ENCODE measurements at places on chromosomes 1 and 21.

GRCh38 chr1:210691039-210691610 is 362.4 kb downstream of the HHAT start:
- DNase-seq = no peak

GRCh38 chr1:205211839-205212536 is 486 bp upstream of the DSTYK start:
- no peak for DNase-seq

- no peak for DNase-seq
Measured at GRCh38 chr21:40436261-40436660, 410.7 kb downstream of the DSCAM start.

DNA sequence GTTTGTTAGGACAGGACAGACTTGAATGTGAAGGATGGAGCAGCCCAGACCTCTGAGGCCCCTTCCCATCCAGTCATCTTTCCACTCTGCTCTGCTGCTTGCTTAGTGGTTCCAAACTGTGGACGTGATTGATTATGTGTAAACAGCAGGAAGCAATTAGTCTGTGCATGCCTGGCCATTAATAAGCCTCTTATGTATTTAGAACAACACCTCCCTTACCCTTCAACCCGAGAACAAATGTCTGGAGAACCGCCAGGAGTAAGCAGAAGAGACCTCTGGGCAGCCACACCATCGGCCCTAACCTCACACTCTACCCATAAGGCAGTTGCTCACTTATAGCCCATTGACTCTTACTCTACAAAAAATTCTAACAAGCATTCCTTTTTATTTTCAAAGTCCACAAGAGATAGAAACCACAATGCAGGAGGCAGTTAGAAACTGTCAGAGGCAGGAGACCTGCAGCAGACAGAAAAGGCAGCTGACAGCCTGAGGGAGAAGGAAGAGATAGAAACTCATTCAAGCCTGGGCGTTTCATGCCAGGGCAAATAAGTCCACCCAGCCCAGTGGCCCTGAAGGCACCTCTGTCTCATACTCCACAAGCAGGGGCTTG is 5.8 kb upstream of the EPHA8 start:
- no peak for DNase-seq

GRCh38 chr1:1272341-1273208 is 1.1 kb downstream of the UBE2J2 start:
- DNase-seq = no peak

- DNase-seq = no peak
Measured at GRCh38 chr1:168079761-168080160, 57.0 kb downstream of the GPR161 start.

DNA sequence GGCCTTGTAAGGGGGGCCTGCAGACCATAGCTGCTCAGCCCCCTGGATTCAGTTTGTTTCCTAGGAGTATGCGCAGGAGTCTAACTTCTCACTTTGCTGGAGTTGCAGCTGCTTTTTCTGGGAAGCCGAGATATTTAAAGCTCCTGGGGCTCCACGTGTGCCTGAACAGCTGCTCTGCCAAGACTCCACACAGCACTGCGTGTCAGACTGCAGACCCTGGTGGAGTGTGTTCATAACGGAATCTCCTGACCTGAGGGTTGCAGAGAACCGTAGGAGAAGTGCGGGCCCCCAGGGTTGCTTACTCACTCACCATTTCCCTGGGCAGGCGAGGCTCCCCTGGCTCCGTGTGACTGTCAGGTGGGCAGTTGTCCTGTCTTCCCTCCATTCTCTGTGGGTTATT is 474.3 kb upstream of the TMPRSS15 start:
- DNase-seq = no peak

DNA sequence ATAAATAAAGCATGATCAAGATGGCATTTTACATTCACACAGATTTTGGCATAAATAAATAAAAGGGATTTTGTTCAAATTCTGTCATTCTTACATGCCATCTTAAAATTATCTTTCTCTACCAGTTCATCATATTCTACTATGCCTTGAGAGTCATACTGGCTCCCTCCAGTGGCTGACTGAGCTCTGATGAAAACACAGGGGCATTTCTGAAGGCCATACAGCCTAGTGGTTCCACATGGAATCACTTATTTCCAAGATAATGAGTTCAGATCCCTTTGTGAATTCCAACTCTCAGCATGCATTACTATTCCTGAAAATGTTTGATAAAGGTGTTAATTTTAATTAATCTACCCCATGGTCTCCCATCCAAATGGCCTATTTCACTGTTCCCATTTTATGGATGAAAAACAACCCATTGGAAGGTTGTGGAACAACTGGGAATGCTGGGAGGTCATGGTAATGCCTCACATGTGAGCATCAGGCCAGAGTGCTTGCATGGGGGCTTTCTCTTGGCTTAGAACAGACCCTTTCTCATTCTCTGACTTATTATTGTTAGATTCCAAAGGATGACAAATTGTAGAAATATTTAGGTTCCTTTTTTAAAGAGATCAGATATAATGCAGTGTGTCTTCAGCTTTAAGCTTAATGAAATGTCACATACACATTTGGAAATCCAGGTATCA is 622.4 kb upstream of the PKN2 start:
- no peak for DNase-seq

- DNase-seq = no peak
Measured at GRCh38 chr1:184843732-184844495, 89.3 kb upstream of the EDEM3 start.

DNA sequence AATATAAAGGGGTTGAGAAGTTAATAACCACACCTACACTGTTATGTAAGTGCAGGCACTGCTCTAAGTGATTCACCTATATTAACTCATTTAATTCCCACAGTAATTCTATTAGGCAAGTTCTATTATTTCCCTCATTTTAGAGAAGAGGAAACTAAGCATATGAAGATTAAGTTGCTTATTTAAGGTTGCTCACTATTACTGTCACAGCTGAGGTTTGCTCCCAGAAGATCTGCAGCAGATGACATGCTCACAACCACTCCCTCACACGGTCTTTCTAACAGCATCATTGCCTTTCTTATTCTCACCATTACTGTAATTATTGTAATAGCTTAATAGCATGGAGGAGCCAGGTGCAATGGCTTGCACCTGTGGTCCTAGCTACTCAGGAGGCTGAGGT is 196.4 kb upstream of the GREM2 start:
- no peak for DNase-seq

DNA sequence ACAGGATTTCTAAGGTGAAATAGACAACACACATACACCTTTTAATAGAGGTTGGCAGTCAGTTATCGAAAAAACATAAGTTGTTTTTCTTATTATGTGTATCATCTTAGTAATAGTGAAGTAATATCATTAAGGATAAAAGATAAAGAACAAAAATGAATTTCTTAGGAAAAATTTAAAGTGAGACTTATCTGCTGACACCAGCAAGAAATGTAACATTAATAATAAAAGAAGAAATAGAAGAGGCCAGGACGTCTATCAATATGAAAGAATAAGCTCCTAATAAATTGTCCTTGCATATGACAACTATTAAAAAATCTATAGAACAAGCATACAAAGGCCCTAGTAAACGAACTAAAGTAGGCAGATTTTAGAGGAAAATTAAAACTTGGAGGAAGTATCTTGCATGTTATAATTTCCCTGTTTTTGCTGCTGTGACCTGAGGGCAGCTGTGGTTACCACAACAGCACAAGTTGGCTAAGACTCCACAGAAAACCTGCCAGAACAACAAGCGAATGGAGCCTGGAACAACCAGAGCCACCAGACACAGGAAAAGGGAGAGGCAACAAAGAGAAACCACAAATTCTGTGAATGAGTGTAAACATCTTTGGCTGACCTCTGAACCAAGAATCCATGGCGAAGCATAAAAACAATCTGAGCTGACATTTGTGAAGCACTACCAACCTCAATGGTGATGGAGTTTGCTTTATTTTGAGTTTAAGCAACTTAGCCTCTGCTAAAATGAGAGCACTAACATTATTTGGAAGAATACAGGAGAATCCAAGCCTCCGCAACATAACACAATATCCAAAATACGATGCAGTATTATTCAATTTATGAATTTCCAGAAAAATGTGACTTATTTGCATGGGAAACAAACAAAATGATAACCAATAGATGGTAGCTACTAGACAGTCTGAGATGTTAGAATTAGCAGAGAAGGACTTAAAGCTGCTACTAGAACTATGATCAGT is 207.5 kb downstream of the KCNT2 start:
- no peak for DNase-seq

DNA sequence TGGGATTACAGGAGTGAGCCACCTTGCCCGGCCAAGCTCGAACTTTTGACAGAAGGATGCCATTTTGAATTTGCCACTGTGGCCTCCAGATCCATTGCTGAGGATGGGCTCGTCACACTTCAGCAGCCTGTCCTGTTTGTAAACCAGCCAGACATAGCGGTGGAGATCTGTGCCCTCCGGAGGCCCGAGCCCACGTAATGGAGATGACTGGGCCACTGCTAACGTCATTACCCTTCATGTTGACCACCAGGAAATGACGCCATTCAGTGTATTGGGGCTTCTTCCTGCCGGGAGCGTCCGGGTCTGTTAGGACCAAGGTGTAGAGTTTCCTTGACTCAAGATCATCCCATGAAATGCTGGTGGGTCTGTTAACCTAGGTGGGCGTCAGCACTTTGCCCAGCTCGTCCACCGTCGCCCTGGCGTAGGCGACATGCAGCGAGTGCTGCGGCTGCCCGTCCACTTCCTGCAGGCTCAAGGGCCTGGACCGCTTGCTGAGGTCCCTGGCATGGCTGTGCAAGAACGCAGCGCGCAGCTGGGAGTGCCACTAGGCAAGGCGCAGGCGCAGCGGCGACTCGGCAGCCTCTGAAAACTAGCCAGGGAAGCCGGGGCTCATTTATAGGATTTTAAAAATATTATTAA is 40.8 kb downstream of the PTPRC start:
- DNase-seq = no peak

DNA sequence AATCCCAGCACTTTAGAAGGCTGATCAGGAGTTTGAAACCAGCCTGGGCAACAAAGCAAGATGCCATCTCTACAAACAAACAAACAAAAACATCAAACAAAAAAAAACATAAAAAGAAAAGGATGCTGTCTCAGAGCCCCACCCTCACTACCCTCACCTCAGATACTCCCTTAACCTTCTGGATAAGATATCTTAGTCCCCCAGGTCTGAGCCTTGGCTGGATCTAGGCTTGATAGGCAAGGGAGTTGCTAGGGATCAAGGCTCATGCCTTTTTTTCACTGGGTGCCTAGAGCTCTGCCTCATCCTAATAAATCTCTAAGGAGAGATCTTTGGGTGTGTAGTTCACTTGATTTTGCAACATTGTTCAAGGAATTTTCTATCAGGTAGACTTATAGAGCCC is 7.4 kb downstream of the HDAC1 start:
- no peak for DNase-seq

DNA sequence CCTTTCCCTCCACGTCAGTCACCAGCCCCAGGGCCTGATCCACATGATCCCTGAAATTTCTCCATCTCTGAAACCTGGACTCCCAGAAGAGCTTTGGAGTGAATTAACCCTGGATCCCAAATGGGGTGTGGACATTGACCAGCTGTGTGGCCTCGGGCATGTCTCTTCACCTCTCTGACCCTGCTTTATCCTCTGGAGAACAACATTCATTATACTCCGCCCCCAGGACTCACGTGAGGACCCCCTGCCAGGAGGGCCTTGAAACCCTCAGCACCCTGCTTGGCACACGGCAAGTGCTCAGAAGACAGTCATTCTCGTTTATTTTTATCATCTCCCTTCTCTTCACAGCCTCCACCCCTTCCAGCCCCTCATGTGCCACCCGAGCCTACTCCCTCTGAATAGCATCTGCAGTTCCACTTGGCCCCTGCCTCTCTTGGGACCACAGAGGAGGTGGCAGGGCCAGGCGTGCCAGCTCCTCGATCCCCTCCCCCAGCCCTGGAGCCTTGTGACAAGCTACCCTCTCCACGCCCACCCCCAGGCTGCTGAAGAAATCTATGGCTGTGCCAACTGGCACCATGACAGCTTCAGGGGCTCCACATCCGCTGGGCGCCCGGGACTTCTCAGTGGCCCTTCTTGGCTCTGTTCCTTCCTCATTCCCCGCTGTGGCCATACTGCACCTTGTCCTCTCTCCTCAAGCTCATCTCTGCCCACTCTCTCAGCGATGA is 18.0 kb downstream of the ADGRB2 start:
- no peak for DNase-seq

GRCh38 chr1:221274373-221274772 is 395.1 kb downstream of the HLX start:
- no peak for DNase-seq

DNA sequence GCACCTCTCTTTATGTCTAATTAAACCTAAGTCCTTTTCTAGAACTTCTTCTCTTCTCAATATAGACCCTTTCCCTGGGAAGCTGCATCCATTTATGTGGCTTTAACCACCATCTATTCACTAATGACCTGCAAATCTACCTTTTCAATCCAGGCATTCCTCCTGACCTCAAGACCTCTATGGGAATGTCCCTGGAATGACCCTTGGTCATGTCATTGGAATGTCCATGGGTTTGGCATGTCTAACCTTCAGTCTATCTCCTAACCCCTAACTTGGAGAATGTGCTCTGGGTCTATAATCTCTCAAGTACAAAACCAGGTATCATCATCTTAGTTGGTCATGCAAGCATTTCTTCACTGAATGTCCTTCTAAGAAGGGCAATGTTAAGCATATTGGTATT is 196.1 kb downstream of the KCNH1 start:
- DNase-seq = no peak

DNA sequence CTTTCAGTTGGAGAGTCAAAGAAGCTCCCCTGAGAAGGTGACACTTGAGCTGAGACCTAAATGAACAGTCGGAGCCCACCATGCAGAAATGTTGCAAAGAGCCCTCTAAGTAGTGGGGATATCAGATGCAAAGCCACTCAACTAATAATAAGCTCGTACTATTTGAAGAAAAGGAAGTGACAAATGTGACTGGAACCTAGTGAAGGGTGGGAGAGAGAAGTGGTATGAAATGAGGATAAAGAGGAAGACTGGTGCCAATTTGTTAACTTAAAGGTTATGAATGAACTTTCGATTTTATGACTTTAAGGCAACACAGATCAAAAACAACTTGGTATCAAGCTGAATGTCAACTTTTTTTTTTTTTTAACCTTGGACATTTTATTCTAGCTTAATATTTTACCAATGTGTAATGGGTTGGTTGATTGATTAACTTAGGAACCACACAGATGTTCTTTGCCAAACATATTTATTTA is 14.7 kb downstream of the LYPLAL1 start:
- DNase-seq = no peak

GRCh38 chr1:116284819-116285390 is 88.1 kb upstream of the ATP1A1 start:
- no peak for DNase-seq

DNA sequence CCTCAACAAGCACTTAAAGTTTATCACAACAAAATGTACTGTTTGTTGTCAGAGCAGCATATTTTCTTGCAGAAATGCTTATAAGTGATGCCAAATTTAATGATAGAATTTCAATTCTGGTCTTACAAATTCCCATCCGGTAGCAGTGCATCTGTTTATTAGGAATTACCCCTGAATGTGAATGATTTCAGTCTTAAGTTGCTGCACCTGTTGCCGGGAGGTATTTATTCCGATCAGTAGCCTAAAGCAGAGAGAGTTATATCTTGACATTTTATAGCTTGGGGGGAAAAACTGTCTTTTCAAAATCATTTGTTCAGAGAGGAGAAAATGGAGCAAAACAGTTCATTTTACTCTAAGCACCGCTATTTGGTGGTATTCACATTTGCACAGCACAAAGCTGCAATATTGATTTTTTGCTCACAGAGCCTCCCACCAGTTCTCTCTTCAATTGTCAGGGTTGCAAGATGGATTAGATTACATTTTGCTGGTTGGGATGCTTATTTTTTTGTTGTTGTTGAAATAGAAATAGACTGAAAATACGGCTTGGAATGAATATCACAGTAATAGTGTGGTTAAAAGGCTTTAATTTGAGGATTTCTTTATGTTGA is 98.6 kb downstream of the ADGRL2 start:
- no peak for DNase-seq
